ENCODE measurements at places on chromosomes 12 and 14. TPM values are rescaled to one million over a fixed set of nuclear protein-coding genes. Genes with fewer than 3 reads are reported as not detected.

DNA sequence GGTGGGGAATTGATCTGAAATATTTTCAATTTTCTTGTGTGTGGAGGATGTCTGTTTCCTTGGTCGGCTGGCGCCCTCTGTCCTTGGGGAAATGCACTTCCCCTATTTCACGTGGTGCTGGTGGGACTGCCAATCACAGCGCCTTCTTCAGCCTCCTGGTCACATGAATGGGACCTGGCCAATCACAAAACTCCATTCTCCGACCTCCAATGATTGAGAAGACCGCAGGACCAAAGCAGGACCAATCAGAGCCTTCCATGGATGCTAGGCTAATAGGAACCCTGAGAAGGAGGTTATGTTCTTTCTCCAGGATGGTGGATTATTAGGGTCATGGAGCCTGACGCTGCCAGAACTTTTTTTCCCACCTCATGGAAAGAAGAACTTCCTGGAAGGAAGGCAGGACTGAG lies 188.7 kb downstream of the TTC8 start:
- peak; percentile 68 for DNase-seq

- no peak for DNase-seq
Observed at GRCh38 chr12:106265116-106265515, 17.3 kb upstream of the CKAP4 start.

- no peak for DNase-seq
Observed at GRCh38 chr14:88993946-88994345, 169.5 kb downstream of the TTC8 start.

GRCh38 chr12:113130457-113131135 lies 5.0 kb downstream of the RASAL1 start:
- DNase-seq, result peak; percentile 91

- no peak for DNase-seq
Observed at GRCh38 chr12:52628841-52629240, 10.5 kb upstream of the KRT73 start.

DNA sequence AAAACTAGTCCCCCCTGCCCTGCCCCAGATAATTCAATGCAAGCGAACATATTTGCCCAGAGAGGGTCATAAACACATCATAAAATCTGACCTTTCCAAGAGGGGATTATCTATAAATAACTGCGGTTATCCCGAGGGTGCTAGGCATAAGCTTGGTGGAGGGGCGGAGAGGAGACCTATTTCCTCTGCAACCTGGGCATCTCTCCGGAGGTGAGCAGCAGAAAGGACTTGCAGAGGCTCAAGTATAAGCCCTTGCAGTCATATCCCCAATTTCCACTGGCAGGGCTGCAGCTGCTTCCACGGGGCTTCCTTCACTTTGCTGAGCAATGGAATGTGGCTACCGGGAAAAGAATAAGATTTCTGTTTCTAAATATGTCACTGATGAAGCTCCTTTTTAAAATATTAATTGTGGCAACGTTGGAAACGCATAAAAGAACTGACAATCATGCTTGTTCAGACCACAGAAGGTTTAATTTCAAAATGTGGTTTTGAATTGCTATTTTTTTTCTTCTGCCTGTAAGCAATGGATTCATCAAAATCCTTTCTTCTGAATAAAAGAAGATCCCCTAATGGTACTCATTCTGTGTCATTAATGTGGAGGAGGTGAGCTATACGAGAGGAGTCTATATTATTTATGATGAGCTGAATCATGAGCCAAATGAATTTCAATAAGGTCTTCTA lies 268.9 kb upstream of the ATP2B1 start:
- no peak for DNase-seq

DNA sequence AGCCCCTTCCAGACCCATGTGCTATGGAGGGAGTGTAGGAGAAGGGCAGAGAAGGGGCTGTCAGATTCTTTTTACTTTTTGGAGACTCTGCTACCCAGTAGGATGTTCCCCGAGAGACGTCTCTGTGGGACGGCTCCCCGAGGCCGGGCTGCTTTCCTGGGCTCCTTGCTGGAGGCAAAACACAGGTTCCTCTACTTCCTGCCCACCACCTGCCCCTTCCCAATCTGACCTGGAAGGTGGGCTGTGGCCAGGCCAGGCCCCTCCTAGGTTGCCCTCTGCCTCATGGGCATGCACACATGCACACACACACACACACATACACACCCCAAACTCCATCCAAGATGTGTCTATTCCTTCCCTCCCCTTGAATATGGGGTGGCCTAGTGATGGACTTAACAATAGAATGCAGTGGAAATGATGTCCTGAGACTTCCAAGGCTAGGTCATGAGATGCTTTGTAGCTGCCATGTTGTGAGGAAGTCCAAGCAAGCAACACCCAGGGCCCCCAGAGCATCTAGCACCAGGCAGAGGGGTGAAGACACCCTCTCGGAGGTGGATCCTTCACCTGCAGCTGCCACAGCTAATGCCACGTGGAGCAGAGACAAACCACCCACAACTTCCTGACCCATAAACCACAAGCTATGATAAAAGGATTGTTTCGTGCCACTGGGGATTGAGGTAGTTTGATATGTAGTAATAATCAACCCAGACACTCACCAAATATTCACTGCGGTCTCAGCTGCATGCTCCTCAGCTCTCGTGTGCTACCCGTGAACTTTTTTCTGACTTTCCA lies 1.6 kb upstream of the ASB2 start:
- DNase-seq, result no peak

GRCh38 chr12:8088574-8088973 lies 6.5 kb downstream of the NECAP1 start:
- DNase-seq, result no peak

DNA sequence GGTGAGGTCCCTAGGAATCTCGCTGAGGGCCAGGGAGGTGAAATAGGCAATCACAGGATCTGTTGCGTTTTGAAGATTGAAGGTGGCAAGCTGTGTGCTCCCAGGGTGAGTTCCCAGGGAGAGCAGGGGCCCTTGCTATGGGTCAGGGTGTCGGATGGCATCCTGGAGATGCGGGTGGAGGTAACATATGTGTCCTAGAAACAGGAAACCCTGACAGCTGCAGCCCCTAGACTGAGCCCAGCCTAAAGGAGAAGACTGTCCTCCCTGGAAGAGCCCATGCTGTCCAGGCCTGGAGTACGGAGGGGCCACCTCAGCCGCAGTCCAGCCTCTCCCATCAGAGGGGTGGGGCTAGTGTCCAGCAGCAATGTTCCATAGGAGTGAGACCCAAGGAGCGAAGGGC lies 194.2 kb downstream of the NTF3 start:
- DNase-seq, result no peak

GRCh38 chr14:60753264-60754119 lies 18.9 kb downstream of the MNAT1 start:
- DNase-seq, result no peak

DNA sequence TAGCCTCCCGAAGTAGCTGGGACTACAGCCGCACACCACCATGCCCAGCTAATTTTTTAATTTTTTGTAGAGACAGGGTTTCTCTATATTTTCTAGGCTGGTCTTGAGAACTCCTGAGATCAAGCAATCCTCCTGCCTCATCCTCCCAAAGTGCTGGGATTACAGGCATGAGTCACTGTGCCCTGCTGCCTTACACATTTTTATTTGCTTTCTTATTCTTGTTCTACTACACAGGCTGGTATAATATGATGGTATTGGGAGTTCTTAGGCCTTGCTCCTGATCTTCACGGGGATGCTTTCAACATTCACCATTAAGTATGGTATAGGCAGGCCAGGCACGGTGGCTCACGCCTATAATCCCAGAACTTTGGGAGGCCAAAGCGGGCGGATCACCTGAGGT lies 21.2 kb downstream of the DGLUCY start:
- no peak for DNase-seq

GRCh38 chr12:128932521-128932920 lies 79.2 kb downstream of the GLT1D1 start:
- DNase-seq, result peak; percentile 58

- DNase-seq, result no peak
Observed at GRCh38 chr12:50533971-50534370, 29.2 kb downstream of the DIP2B start.

GRCh38 chr14:49679271-49679670 lies 8.7 kb downstream of the POLE2 start:
- no peak for DNase-seq

GRCh38 chr12:102454808-102455760 lies 25.3 kb downstream of the IGF1 start:
- no peak for DNase-seq

DNA sequence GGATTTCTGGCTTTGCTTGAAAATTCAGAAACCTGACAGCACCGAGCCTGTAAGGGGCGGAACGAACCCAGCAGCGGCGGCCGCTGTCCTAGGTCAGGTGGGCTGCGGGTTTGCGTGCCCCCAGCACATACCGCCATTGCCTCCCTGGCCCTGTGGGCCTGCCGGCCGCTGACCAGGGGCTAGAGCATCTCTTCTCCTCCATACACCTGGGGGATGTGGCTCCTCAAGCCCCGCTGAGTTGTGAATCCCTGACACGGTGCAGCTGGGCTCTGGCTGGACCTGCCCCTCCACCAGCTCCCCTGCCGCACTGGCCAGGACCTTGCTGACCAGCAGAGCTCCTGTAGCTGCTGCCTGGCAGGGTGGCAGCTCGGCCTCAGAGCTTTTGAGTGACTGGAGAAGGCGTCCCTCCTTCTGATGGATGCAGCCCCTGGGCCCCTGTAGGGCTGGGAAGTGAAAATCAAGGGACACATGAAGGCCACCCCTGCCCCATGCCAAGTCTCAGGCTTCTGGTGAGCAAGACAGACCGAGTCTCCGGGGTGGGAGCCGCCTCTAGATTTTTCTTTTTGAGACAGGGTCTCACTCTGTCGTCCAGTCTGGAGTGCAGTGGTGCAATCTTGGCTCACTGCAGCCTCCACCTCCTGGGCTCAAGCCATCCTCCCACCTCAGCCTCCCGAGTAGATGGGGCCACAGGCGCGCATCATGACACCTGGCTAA lies 184.9 kb upstream of the SFSWAP start:
- DNase-seq, result peak; percentile 49

DNA sequence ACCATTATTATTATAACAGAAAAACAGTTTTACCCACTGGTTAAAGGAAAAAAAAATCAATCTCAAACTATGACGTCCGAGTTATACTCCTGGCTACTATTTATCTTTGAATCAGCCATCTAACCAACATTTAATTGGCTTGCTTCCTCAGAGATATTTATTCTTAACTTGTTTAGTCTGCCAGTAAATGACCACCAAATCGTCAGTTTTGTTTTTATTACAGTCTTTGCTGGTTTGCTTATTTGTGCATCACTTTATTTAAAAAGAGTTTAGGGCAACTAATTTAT lies 71.2 kb downstream of the RASSF8 start:
- DNase-seq, result no peak

DNA sequence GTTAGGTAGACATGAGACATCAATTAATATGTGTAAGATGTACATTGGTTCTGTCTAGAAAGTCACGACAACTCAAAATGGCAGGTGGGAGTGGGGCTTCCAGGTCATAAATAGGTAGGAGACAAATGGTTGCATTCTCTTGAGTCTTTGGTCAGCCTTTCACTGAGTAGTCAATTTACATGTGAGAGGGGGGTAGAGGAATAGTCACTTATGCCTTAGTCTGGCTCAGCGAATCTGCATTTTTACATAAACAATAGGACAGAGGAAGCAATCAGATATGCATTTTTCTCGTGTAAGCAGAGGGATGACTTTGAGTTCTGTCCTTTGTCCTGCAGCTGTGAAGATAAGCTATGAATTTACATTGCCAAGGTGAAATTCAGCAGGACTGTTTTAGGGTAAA lies 27.8 kb upstream of the UNC79 start:
- DNase-seq, result no peak

- DNase-seq, result peak; percentile 32
Observed at GRCh38 chr14:32576088-32576795, 247.1 kb downstream of the AKAP6 start.

DNA sequence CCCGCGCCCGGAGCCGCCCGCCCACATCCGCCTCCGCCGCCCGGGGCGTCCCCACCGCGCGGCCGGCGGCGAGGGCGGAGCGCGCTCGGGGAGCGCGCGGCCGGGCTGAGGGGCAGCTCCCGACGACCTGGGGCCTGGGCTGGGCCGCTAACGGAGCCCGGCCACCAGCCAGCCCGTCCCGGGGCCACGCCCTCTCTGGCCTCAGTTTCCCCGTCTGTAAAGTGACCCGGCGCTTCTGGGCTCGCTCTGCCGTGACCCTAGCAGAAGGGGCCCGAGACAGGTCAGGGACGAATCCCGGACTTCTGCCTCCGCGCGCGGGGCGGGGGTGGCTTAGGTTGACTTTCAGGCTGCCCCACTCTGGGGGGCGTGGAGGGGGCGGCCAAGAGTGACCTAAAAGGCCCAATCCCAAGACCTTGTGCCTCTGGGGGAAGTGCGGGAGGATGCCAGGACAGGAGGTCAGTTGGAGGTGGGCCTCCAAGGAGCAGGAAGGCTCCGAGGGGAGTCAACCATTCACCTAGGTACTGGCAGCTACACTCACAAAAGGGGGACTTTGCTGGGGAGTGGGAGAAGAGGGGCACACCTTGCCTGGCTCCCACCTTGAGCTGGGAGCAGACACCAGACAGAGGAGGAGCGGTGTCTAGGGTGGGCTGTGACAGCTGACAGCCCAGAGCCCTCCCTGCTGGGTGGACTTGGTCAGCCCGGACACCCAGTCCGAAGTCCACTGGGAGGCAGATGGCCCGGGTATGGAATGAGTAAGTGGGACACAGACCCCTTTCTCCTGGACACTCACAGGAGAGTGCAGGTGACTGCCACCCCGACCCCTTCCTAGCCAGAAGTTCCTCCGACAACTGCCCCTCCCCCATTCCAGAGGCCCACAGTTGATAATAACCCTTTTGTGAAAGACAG lies 486 bp upstream of the AKT1 start:
- DNase-seq, result peak; percentile 97

GRCh38 chr12:57087010-57087690 lies 1.8 kb upstream of the NAB2 start:
- DNase-seq, result peak; percentile 93

DNA sequence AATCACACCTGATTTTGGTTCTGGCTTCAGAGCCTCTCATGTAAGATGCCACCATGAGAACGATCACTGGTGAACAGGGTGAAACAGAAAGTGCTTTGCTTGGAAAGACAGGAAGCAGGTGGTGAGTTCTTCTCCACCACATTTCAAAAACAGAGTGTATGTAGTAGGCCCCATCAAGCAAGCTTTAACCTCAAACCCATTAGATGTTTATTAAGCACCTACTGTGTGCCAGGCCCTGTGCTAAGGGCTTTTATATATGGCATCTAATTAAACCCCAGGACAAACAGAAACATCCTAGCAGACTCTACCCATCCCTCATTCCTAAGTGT lies 47.8 kb upstream of the MED13L start:
- no peak for DNase-seq

- DNase-seq, result no peak
Observed at GRCh38 chr12:104976703-104977102, 9.4 kb upstream of the NOPCHAP1 start.

NINJ2 gene
- total RNA-seq, result 2.6 TPM

OR11H6 gene
- total RNA-seq, result not detected

ABCC9 gene
- not detected for total RNA-seq

WIF1 gene
- total RNA-seq, result 0.07 TPM

SPIC gene
- total RNA-seq, result not detected

STXBP6 gene
- total RNA-seq, result 1.2 TPM

MYH6 gene
- total RNA-seq, result 0.03 TPM

GTF2A1 gene
- 25.8 TPM for total RNA-seq

All from H7 (cell line).